Smooth muscle cell of the pulmonary artery (primary cell): ENCODE measurements at places on chromosomes 5 and 9. TPM values are rescaled to one million over a fixed set of nuclear protein-coding genes. Genes with fewer than 3 reads are reported as not detected.

FSTL4 gene
- total RNA-seq, result 0.07 TPM in 1 of 2 replicates, not detected in the other

TEX10 gene
- total RNA-seq, result 25.1 and 25.2 TPM in 2 replicates

SLC6A19 gene
- not detected in 2 replicates for total RNA-seq

S100Z gene
- total RNA-seq, result not detected in 2 replicates

IFNA13 gene
- total RNA-seq, result not detected in 2 replicates

LHFPL2 gene
- total RNA-seq, result 66.9 and 83.6 TPM in 2 replicates

WNT8A gene
- total RNA-seq, result not detected in 2 replicates

NPR3 gene
- total RNA-seq, result 37.5 and 43.4 TPM in 2 replicates

PTGS1 gene
- total RNA-seq, result 93.5 and 257 TPM in 2 replicates

SLC45A2 gene
- 0.17 and 0.20 TPM in 2 replicates for total RNA-seq

SPINK4 gene
- total RNA-seq, result 0.91 TPM in 1 of 2 replicates, not detected in the other

FREM1 gene
- total RNA-seq, result 0.39 TPM in 1 of 2 replicates, not detected in the other

SPATA31E1 gene
- total RNA-seq, result not detected in 2 replicates

PDE6A gene
- not detected in 2 replicates for total RNA-seq

MCTP1 gene
- 1.3 and 11.0 TPM in 2 replicates for total RNA-seq

SPATA6L gene
- total RNA-seq, result 0.39 and 0.46 TPM in 2 replicates
